ENCODE measurements at places on chromosomes 13 and 19. TPM values are rescaled to one million over a fixed set of nuclear protein-coding genes. Genes with fewer than 3 reads are reported as not detected.

- peak; percentile 20 for DNase-seq
Observed at GRCh38 chr13:100987948-100988347, 313.4 kb upstream of the TMTC4 start.

GRCh38 chr19:44752816-44753625 lies 4.5 kb downstream of the BCL3 start:
- DNase-seq: peak; percentile 96

DNA sequence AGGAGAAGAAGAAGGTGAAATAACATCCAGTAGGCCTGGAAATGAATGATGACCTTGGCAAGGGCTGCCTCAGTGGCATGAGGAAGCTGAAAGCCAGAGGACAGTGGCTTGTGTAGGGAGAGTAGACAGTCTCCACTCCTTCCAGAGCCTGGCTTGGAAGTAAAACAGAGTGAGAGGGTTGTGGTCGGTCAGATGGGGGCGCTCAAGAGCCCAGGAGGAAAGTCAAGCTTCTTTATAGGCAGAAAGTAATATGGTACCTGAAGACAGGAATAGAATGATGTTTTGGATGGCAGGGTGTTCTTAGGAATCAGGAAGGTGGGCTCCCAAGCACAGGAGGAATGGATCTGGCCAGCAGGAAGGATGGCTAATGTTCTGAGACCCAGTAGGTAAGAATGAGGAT lies 75.1 kb upstream of the TSC22D1 start:
- DNase-seq: no peak

GRCh38 chr13:77291774-77292173 lies 35.1 kb downstream of the MYCBP2 start:
- DNase-seq: no peak

- DNase-seq: no peak
Observed at GRCh38 chr19:5809053-5809452, 4.2 kb downstream of the NRTN start.

DNA sequence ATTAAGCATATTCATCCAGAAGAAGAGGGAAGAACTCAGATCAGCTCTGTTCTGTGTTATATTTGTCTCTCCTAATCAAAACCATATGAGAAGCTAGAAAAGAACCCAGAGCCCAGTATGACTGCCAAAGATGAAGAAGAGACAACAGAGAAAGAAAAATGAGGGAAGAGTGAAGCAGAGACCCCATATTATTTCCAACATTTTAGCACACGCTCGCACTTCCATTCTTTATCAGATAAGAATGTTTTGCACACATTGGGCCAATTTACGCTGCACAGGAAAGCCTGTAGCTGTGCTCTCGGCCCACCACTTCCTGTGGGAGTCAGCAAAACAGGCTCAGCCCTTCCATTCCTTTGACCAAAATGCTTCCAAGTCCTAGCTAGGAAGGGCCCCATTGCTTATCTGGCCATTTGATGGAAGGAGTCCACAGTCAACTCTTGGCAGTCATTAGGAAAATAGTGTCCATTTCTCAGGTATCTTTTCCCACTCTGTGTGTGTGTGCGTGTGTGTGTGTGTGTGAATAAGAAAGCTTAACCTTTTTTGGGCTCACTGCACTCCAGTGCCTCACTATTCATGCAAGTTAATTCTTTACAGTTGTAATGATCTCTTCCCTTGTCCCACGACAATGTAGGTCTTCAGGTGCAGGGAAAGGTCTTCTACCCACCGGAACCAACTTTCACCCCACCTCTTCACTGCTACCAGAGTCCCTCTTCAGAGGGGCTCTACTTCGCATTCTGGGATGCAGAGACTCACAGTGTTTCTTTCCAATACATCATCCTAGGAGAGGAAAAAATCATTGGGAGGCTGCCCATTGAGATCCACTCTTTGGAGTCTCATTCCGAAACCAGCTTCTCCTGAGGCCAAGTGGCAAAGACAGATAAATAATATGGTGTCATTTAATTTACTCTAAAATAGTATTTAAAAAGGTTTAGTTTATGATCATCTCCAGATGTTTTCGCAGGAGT lies 237.5 kb downstream of the COG6 start:
- DNase-seq: no peak

- no peak for DNase-seq
Observed at GRCh38 chr19:40205760-40206159, 12.4 kb downstream of the TTC9B start.

- peak; percentile 11 for DNase-seq
Observed at GRCh38 chr13:33797622-33798021, 20.3 kb upstream of the RFC3 start.

DNA sequence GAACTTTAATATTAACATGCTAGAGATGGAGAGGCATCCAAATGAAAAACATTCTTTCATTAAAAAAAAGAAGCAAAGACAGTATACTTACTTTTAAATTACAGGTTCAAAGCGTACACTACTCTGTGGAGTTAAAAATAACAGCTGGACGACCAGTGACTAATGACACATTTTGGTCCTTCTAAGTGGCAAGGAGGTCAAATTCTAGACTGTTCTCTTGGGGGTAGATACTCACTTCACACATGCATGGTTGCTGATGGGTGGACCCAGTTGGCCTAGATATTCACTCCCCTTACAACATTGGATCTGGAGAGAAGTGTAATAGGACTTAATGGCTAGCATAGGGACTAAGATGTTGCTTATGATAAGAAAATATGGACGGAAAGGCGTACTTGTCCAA lies 302.2 kb downstream of the DNAJC15 start:
- DNase-seq: no peak

- DNase-seq: peak; percentile 35
Observed at GRCh38 chr13:40585911-40586471, 80.5 kb downstream of the FOXO1 start.

GRCh38 chr13:83975655-83976165 lies 93.4 kb upstream of the SLITRK1 start:
- no peak for DNase-seq

DNA sequence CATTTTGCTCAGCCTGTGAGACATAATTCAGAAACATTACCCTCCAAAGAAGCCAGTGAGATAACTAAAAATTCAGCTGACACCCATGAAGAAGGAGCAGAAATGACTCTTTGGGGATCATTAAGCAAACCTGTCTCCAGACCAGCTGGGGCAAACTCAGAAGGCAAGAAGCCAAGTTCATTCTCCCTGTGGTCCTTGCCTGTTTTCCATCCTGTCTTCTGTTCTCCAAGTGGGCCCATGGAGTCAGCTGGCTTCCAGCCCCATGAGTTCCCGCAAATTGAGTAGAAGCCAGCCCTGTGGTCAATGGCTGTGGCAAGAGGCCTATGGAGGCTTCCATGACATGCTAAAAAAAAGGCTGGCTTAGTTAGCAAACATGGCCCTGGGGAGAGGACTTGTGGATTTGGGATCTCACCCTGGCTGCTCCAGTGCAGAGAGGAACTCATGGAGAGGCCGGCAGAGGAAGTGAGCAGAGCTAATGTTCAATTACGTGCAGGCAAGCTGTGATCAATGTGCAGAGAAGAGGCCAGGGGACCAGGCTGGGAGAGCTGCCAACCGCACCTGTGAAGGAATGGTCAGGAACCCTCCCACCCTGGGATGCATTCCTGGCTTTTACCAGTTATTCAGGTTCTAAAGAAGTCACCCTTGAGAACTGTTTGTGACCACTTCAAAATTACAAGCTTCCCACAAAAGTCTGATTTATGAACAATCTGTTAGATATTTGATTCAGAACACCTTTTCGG lies 229.1 kb downstream of the TSHZ3 start:
- DNase-seq: no peak

GRCh38 chr19:19602713-19603324 lies 15.7 kb downstream of the PBX4 start:
- no peak for DNase-seq

DNA sequence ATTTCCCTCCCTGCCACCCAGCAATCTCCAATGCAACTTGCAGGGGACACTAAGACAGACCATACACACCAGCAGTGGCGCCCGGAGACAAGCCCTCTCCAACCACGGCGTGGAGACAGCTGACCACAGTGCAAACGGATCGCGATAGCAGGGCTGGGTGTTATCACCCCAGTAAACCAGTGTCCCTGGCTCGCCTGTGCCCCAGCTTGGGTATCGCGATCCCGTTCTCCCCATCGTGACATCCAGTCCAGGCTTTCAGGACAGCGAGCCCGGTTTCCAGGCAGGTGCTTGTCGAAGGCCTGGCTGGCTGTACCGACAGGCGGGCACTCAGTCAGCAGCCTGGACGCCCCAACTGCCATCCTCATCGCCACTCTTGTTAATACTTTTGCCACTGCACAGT lies 20.7 kb upstream of the NANOS2 start:
- no peak for DNase-seq

DNA sequence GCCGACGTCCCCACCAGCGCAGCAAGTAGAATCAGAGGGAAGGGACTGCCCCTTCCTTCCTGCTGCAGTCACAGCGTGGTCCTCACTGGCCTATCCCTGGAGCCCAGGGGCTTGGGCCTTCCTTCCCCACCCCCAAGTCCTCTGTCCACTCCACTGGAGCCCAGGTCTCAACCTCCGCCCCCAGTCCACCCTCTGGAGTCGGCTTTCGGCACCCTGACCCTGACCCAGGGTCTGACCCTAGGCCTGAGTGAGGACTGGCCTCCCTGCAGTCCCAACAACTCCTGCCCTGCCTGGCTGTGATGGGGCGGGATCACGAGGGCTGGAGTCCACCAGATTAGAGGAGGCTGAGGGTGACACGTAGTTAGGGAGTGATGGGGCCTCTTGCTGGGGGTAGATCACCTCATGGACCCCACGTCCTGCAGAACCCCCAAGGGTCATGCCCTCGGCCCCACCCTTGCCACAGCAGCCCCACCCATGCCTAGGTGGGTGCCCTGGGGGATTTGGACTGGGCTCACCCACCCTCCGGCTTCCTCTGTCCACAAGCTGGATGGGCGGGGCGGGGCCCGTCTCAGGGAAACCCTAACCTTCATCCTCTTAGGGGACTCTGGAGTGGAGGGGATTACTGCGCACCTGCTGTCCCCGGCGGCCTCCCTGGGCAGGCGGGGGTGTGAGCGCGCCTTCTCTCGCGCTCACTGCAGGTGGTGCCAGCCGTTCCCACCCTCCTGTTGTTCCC lies 3.8 kb downstream of the RAX2 start:
- no peak for DNase-seq

DNA sequence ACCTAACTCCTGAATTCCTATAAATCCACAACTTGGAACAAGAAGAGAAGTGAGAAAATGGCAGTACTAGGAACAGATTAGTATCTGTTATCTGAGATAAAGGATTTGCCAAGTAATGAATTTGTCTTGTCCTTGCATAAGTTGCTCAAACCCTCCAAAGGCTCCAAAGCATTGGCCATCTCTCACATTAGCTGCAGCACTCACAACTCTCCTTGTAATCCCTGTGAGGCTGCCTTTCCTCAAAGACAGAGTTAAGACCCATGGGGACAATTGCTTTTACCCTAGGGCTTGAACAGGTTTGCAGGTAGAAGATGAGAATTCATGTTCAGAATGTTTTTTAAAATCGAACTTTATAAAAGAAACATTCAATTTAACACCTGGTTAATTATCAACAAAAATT lies 1702.2 kb downstream of the EFNB2 start:
- DNase-seq: no peak

GRCh38 chr13:26456650-26457049 lies 100.8 kb upstream of the WASF3 start:
- no peak for DNase-seq

DNA sequence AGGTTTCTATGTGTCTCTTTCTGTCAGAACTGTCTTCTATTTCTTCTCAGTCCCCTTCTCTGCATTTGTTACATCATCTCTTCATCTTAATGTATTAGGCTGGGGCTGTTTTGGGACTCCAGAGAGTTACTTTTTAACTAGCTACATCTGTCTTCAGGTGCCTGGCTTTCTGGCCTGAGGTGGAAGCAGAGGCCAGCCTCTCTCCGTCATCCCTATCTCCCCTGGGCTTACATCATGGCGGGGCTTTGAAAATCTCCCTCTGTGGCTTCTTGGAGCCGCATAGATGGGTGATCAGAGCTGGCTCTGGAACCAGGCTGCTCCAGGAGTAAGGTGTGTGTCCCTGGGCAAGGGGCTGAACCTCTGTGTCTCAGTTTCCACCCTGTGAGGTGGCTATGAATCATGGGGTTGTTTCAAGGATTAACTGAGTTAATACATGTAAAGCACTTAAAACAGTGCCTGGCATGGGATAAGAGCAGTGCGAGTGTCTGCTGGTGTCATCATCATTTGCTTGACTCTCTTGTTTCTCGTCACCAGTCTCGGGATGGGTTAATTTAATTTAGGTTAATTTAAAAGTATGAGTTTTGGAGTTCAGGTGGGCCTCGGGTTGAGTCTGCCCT lies 2.0 kb downstream of the EPN1 start:
- DNase-seq: no peak

Gene ZNF20
- total RNA-seq: 3.0 TPM

Gene ACP5
- 2.4 TPM for total RNA-seq

Gene HRC
- total RNA-seq: not detected

Gene PPM1N
- total RNA-seq: 0.34 TPM

Gene DIRAS1
- total RNA-seq: not detected

Gene EMP3
- 513 TPM for total RNA-seq

Gene ZNF491
- total RNA-seq: not detected

Gene PTPRS
- total RNA-seq: 1.9 TPM

Gene TMEM150B
- total RNA-seq: not detected

Measured in HT1080 (cell line).